MM.1S (cell line): ENCODE measurements at places on chromosomes 1 and 21.

GRCh38 chr1:239840790-239841189 is 250.9 kb upstream of the FMN2 start:
- no peak for DNase-seq

GRCh38 chr1:86779308-86780191 is 75.2 kb downstream of the SH3GLB1 start:
- no peak for DNase-seq

- DNase-seq: no peak
These were observed 11.2 kb downstream of the AGO1 start for GRCh38 chr1:35894183-35894582.

GRCh38 chr1:211501711-211502400 is 9.9 kb upstream of the RD3 start:
- DNase-seq: no peak

DNA sequence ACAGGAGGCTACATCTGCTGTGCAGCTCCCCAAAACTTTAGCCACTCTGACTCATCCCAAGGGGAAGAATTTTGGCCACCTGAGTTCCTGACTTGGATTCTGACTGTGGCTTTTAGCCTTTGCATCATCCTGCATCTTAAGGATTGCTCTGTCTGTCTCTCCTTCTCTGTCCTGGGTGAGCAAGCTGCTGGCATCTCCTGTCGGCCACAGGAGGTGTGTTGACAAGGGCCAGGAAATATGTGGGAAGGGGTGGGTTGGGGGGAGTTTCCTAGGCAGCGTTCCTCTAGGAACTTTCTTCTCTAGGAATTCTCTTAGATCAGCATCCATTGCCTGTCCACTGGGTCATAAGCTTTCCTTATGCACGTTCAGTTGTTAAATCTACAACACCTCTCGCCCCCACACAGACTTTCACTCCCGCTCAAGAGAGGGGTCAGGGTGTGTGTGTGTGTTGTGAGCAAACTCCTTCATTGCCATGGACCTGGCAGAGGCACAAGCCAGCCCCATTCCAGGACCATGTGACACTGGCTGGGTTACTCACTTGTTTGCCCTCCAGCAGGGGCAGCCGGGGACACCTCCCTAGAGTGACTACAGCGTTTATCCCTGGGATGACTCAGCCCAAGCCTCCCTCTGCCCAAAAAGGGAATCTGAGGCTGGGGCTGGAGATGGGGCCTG is 145.0 kb upstream of the DUSP10 start:
- DNase-seq: no peak

DNA sequence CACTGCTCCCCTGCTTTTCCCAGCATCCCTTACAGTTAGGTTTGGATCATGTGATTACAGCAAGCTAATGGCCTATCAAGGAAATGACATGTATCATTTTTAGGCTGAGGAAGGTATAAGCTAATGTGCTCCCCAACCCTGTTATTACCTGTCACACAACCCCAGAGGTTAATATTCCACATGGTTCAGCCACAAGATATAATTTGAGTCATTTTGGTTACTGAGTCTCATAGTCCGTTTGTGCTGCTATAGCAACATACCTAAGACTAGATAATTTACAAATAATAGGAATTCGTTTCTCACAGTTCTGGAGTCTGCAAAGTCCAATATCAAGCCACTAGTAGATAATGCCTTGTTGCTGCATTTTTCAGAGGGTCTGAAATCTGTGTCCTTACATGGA is 29.1 kb upstream of the SLC16A1 start:
- DNase-seq: no peak

DNA sequence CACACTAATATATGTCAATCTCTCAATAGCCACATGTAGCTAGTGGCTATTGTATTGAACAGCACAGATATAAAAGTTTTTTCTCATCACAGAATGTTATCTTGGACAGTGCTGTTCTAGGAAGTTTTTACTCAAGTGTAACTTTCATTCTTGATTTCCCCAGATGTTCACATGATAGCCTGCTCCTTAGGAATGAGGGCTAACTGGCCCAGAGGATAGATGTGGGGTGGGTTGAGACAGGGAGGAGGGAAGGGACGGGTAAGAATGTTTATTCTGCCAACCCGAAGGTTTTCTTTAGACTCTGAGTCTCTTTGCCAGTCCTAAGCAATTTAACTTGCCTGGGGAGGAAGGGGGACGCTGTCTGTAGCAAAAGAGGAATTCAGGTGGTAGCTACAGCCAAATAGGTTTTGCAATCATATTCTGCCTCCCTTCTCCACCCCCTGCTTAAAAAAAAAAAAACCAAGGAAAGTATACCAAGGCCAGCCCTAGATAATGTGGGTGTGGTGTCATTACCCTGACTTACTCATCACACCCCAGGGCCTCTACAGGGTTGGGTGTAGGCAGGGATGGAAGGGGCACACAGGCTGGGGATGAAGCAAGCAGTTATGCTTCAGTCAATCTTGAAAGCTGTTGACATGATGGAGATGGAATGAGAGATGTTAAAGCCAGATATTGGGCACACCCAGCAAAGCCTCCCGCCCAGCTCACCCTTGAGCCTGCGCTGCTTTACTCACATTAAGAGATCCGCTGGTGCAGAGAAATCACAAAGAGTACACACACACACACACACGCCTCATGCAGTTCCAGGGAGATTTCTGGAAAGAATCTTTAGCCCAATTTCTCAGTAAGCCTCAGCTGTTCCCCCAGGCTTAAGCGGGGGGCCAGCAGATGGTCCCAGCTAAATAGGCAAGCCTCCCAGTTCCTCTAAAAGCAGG is 59.9 kb downstream of the PLXNA2 start:
- no peak for DNase-seq

DNA sequence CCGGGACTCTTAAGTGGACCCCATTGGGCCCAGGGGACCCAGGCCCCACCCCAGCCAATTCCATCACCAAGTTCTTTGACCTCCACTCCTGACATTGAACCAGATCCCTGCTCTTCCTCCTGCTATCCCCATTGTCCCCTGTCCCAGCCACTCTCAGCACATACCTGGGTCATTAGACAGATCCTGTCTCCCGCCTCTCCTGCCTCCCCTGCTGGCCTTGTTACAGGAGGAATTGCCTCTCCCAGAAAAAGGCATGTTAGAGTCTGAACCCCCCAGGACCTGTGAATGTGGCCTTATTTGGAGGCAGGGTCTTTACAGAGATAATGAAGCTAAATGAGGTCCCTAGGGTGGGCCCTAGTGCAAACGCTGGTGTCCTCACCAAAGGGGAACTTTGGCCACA is 301.9 kb downstream of the NPHP4 start:
- no peak for DNase-seq

DNA sequence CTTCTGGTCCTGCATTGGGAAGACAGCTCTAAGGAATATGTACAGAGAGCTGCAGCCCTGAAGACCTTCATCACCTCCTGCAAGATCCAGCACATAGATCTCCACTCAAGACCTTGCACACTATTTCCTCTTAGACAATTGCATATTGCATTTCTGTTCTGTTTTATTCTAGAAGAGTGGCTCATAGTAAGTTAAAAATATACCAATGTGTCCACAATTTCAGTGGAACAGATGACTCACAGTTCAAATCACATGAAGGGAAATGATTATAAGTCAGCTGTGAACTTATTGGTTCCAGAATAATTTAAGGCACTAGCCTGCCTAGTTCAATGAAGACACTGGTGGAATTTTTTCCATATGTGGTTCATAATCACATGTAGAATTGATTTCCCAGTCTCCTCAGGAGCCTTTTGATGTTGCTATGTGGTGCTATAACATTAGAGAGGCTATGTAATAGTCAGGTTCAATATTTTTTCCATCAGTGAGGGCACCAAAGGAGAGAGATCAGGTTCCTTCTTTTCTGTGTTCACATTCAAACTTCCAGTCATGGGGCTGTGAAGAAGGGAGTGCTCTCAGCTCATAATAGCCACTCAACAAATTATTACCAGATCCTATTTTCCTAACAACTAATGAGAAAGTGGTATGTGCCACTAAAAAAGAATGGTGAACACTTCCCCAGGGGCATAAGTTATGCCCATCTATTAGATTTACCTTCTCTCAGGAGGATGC is 9.8 kb upstream of the AK5 start:
- DNase-seq: no peak

DNA sequence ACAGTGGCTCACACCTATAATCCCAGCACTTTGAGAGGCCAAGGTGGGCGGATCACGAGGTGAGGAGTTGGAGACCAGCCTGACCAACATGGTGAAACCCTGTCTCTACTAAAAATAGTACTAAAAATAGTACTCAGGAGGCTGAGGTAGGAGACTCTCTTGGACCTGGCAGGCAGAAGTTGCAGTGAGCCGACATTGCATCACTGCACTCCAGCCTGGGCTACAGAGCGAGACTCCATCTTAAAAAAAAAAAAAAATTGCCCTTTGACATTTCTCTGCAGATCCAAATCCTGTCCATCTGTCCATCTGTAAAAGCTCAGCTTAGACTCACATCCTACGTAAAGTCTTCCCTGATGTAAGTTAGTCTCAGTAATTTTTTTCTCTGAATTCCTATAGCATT is 6.2 kb upstream of the NCF2 start:
- DNase-seq: no peak

GRCh38 chr1:229709500-229710013 is 83.5 kb downstream of the URB2 start:
- no peak for DNase-seq

GRCh38 chr1:212433577-212434462 is 1.1 kb downstream of the NENF start:
- no peak for DNase-seq

DNA sequence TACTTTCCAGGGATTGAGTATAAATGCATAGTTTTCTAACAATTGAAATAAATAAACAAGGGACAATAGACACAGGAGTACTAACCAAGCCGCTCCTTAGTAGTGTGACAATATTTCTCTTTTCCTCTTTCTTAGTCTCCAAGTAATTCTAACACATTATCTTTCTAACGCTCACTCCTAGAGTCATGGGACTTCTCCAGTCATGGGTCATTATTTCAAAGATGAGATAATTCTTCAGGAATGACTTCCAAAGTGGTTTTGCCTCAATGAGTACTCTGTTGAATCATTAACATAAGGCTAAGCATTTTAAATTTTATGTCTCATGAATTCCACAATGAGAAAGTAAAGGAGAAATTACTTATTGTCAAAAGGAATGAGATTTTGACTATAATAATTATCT is 605.8 kb upstream of the ADAMTS5 start:
- no peak for DNase-seq

- DNase-seq: no peak
These were observed 105.2 kb upstream of the ZNF648 start for GRCh38 chr1:182166750-182167149.

DNA sequence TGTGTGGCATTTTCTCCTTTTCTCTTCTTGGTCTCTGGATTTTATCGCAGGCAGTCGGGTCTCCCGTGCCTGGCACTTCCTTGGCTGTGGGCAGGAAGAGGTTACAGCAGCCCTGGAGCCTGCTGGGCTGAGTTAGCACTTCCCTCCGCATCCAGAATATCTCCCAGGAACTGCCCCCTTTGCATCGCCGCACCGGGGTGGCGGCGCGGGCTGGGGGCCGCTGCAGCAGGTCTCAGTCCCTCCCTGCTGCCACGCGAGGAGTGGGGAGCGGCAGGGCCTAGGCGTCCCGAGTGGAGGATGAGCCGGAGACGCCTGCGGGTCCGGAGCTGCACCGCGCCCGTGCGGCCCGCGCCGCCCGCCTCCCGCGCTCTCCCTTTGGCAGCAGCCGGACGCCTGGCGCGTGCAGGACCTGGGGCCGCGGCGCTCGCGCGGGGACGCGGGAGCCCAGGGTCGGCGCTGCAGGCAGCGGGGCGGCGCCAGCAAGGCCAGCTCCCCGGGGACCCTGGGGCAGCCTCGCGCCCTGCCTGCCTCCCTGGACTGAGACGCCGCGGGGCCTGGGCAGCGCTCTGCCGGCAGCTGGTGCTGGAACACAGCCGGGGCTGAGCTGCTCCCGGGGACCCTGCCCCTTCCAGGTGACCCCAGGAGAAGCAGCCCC is 192.8 kb downstream of the PRDM2 start:
- no peak for DNase-seq

DNA sequence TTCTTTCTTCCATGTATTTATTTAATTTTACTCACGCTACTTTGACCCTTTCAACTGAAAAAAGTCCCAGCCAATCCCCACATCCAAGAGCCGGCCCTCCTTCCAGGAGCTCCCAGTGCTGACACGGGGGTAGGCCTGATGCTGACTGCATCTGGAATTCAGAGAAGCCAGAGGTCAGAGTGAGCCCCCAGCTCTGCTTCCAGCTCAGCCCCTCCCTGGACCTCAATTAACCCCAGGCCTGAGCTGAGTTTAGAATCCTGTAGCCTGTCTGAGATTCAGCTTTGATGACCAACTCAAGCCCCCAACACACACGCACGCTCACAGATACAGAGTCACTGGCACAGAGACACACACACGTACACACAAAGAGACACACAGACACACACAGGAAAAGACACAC is 247.9 kb downstream of the NPHP4 start:
- no peak for DNase-seq

DNA sequence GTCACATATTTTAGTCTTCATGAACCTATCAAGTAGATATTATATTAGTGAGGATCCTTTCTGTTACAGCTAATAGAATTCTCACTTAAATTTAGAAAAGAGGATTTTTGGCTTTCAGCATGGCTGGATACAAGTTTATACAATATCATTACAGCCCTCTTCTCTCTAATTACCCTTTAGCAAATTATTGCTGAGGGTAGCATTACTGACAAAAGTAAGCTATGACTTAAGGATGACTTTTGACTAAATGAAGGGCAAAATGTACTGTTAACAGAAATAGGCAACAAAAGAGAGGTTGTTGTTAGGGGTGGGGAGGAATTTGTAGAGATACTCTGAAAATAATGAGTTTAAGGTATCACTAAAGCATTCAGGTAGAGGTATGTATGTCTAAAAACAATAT is 85.8 kb downstream of the FNBP1L start:
- DNase-seq: no peak

- DNase-seq: no peak
These were observed 15.9 kb downstream of the DUSP10 start for GRCh38 chr1:221725735-221726672.
